ENCODE measurements at places on chromosomes 3 and 15. TPM values are rescaled to one million over a fixed set of nuclear protein-coding genes. Genes with fewer than 3 reads are reported as not detected.
A peak's percentile ranks its signal among the peaks of the same experiment; 100 is the strongest.

DNA sequence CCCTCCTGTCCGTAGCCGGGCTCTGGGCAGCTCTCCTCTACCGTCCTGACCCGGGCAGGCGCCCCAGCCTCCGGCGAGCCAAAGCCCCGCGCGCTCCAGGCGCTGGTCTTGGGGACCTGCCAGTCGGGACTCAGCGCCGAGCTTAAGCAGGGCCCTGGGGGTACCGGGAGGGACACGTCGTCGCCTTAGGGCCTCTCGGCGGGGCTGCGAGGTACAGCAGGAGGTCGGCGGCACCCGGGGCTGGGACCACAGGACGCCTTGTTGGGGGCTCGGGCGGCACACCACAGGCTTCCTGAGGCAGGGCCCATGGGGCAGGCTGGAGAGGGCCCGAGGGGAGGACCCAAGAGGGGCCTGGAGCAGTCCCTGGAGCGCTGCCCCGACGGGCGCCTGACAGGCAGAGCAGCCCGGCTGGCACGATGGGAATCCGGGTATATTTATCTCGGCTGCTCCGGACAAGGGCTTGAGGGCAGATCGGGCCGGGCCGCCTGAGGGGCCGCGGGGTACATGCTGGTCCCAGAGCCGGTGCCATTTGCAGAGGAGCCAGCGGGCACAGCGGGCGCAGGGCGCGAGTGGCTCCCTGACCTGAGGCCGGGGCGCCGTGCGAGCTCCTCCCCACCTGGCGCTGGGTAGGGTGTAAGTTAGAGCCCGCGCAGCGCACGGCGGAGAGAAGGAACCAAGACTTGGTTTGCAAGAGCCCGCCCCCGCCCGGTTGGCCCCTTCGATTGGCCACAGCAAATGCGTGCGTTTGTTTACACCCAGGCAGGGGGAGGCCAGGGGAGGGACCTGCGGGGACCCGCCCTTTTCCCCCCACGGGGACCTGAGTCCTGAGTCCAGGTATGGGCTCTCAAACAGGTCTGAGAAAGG, 574 bp downstream of the SLC38A3 start:
- peak; percentile 57 for DNase-seq

DNA sequence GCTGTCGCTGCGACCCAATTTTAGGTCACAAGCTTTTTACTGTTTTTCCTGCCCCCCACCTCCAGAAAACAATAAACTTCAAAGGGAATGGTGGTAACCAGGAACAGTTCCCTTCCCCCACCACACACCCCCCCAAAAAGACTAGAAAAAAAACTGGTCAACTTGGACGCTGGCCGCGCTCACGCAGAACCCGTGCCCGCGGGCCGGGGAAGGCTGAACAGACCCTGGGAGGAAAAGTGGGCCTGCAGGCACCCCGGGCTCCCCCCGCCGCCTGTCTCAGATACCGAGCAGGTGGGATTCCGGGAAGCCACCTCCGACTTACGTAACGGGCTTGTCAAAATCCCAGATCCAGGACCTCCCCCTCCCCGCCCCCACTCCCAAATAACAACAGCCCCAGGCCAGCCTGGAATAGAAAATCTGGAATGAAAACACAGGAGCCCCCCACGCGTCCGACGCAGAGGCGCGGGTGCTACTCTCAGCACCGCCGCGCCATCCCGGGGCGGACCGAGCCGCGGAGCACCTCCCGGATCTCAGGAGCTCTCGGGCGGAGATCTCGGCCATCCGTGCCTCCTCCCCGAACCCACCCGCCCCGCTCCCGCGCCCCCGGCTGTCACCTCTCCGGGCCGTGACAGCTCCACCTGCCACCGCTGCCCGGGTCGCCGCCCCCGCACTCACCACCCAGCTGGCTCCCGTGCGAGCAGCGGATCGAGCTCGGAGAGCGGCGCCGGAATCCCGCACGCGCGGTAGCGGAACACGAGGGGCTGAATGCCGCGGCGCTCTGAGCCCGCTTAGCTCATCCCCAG, 557 bp downstream of the DENND4A start:
- peak; percentile 86 for DNase-seq

DNA sequence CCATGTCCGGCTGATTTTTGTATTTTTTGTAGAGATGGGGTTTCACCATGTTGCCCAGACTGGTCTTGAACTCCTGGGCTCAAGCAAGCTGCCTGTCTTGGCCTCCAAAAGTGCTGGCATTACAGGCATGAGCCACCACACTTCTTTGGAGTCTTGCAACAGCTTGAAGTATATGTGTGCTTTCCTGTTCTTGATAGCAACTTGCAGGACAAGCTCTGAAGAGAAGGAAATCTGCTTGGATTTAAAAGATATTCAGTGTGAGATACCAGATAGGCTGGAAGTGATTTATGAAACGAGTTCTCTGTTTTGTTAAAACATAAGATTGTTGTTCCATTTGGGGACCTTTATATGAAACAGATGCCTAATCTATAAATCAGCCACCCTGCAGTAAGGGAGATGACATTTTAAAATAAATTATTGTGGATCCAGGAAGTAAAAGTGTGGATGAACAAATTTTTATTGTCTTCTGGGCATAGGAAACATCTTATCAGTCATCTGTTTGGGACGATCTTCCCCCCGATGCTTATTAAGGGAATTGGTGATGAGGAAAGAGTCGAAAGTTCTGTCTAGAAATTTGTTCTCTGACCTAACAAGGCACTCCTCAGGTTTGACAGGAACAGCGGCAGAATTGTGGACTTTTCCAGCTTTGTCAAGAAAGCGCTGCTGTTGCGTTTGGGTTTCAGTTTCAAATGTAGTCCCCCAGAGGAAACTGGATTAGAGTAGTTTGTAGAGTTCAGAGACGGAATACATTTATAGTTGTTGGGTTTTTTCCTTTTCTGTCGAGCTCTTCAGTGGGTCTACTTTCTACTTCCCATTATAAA, 53.7 kb upstream of the MAGI1 start:
- DNase-seq: peak; percentile 28

The ABI3BP gene
- total RNA-seq: 88.9 TPM

The ELP6 gene
- 17.8 TPM for total RNA-seq

Measured in tongue (tissue), 3 donors.